ENCODE measurements at places on chromosomes 11 and 22. TPM values are rescaled to one million over a fixed set of nuclear protein-coding genes. Genes with fewer than 3 reads are reported as not detected.

GRCh38 chr11:114348200-114349191, 51.8 kb downstream of the C11orf71 start:
- DNase-seq, result peak; percentile 24

GRCh38 chr22:21633481-21633880, 921 bp downstream of the CCDC116 start:
- DNase-seq, result no peak

ALDH3B2 gene
- polyA plus RNA-seq, result not detected

- no peak for DNase-seq
Observed at GRCh38 chr11:70666311-70666710, 268.0 kb downstream of the CTTN start.

GRCh38 chr11:34855021-34855753, 61.0 kb downstream of the APIP start:
- DNase-seq, result no peak

KCTD17 gene
- 17.3 TPM for polyA plus RNA-seq

USH1C gene
- 0.85 TPM for polyA plus RNA-seq

DNA sequence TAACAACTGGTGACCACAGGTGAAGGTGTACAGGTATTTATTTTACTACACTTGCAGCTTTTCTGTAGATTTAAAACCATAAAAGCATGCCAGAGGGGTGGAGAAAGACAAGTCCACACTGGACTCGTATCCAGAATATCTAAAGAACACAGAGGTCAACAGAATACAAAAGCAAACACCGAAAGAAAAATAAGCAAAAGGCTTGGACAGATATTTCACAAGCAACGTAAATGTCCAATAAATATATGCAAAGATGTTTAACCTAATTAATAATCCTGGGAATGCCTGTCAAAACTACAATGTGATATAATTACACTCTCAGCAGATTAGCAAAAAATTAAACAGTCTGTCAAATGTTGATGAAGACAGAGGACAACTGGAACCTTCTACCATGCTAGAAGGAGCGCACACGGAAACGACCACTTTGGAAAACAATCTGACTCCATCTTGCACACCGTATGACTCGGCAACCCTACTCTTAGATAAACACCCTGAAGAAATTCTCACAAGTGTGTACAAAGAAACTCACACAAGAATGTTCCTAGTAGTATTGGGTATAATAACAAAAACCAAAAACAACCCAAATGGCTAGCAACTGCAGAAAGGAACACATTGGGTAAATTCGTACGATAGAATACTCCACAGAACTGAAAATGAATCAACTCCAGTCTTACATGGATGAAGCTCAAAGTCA, 27.2 kb downstream of the GNB1L start:
- no peak for DNase-seq

- no peak for DNase-seq
Observed at GRCh38 chr11:124864176-124864891, 898 bp upstream of the ROBO3 start.

CRACR2B gene
- 17.6 TPM for polyA plus RNA-seq

ANO5 gene
- polyA plus RNA-seq, result 14.4 TPM

Measured in forelimb muscle (tissue), 1 donor.